Activated effector memory CD4-positive, alpha-beta T cell treated with anti-CD3 and anti-CD28 coated beads, Interleukin-2, amount 50 U/mL, for 16 hours (primary cell): ENCODE measurements at places on chromosomes 1 and 21.

DNA sequence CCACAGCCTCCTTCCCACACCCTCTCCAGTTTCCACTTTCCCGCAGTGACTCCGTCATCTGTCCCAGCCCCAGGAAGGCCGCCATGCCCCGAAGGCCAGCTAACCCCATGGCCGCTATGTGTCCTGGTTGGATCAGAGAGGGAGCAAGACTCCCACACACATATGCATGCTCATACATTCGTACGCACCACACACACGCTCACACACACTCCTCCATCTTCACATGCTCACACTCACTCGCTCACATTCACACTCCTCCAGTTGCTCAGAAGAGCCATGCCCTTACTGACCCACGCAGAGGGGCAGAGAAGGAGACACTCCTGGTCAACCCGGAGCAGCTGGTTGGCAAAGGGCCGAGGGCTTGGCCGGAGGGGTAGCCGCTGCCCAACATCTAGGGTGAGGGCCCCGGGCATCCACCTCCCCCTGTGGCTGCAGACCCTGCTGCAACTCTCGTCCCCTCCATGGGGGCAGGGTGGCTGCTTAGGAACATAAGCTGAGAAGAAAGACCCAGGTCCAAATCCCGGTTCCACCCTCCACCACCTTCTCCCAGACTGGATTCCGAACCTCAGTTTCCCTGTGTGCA is 122.3 kb upstream of the SLC25A33 start:
- no peak for DNase-seq

- no peak for DNase-seq
These were observed 79.7 kb upstream of the RUNX3 start for GRCh38 chr1:25009671-25010262.

- no peak for DNase-seq
These were observed 88.6 kb upstream of the PKN2 start for GRCh38 chr1:88595355-88596002.

GRCh38 chr21:15255763-15256162 is 191.0 kb upstream of the NRIP1 start:
- no peak for DNase-seq

- no peak for DNase-seq
These were observed 836 bp downstream of the OLFML3 start for GRCh38 chr1:113980110-113980509.

- DNase-seq: peak; percentile 49
These were observed 49.2 kb upstream of the EDN2 start for GRCh38 chr1:41533731-41534080.

DNA sequence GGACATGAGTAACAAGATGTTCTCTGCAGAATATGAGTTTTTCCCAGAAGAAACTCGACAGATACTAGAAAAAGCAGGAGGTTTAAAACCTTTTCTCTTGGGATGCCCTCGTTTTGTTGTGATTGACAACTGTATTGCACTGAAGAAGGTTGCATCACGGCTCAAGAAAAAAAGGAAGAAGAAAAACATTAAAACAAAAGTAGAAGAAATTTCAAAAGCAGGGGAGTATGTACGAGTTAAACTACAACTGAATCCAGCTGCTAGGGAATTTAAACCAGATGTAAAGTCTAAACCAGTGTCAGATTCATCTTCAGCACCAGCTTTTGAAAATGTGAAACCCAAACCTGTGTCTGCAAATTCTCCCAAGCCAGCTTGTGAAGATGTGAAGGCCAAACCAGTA is 92.5 kb downstream of the TTC3 start:
- no peak for DNase-seq

GRCh38 chr1:241802863-241803262 is 45.1 kb upstream of the EXO1 start:
- no peak for DNase-seq

- DNase-seq: no peak
These were observed 301.8 kb downstream of the BRINP2 start for GRCh38 chr1:177472567-177472966.

DNA sequence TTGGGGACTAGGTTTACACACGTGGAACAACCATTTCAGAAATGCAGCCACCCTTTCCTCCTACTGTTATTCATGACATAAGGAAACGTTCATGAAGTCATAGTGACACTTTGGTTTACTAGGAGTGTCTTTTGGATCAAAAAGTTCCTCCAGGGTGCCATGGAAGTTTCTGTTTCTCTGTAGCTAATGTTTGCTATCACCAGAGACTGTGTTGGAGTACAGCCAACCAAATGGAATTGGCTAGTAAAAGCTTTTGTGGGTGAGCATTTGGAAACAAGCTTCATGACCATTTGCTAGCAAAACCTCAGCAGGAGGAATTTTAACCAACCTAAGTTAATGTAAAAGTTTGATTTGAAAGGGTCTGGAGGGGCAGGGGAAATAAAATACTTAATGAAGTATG is 43.9 kb upstream of the ADGRL2 start:
- no peak for DNase-seq

DNA sequence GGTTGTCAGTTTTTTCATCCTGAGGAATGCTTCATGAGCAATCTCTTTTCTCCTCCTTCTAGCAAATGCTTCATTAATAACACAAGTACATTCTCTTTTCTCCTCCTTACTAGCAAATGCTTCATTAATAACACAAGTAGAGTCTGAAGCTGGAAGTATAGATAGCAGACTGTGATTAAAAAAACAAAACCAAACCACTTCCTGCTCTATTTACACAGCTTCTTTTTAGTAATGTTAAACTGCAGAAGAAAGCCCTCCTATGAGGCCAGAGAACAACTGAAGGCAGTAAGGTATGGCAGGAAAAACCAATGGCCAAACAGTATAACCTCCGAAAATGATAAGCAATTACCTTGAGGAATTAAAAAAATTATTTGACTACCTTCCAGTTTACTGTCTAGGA is 90.1 kb downstream of the ZSWIM5 start:
- no peak for DNase-seq

DNA sequence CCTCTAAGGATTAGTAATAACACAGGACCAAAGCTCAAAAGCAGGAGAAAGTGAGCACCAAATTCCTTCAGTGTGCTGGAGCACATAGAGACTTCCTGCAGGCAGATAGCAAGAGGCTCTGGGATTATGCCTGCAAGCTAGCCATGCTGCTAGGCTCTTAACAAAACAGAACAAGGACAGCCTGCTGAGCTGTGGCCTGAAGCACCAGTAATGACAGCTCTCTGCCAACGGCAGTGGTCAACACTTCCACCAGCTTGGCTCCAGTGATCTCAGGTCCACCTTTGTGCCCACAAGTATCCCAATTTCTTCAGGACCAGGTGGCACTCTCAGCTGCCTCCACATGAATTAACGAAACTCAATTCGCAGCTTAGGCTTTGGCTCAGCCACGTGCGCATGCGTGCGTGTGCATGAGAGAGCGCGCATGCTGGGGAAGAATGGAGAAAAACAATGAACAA is 64.2 kb downstream of the SLC45A1 start:
- no peak for DNase-seq

- no peak for DNase-seq
These were observed 103.8 kb downstream of the PCBP3 start for GRCh38 chr21:45747233-45747766.

DNA sequence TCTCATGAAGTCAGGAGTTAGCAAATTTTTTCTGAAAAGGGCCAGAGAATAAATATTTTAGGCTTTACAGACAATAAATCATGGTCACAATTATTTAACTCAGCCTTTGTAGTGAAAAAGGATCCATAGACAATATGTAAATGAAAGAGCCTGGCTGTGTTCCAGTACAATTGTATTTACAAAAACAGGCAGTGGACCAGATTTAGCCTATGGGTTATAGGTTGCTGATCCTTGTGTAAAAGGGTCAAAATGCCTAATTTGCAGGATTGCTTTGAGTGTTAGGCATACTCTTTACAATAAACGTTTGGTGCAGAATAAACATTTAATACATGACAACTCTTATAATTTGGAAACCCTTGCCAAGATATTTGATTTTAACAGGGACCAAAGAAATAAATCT is 6.5 kb downstream of the SLAMF7 start:
- DNase-seq: no peak

GRCh38 chr1:213564215-213564659 is 423.5 kb upstream of the PROX1 start:
- no peak for DNase-seq

DNA sequence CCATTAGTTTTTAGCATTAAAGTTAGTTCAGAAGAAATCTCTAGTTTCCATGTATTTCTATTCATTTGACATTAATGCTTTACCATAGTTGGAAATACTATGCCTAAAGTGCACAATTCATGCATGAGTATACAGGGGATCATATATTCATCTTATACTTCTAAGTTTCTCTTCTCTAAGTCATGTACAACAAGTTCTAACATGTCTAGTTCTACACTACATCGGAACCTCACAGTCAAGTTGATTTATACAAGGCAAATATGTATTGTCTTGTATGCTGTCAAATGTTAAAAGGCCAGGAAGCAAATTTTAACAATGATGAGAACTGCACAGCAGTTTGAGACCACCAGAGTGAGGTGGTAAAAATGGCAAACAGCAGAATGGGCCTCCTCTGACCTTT is 22.9 kb upstream of the MOB3C start:
- DNase-seq: no peak

DNA sequence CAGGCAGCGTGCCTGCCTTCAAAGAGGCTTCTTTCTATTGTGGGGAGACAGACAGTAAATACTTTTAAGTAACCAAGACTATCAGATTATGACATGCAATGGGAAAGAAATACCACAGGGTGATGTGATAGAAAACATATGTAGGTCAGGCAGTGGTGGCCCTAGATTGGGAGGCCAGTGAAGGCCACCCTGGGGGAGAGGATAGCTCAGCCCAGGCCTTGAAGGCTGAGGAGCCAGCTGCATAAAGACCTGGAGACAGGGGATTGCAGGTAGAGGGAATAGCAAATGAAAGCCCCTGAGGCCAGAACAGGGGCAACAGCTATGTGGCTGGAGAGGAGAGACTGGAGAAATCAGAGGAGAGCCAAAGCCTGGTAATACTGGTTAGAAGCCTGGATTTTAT is 4.0 kb downstream of the SOX13 start:
- no peak for DNase-seq

GRCh38 chr1:179310291-179310690 is 16.7 kb downstream of the SOAT1 start:
- DNase-seq: no peak

DNA sequence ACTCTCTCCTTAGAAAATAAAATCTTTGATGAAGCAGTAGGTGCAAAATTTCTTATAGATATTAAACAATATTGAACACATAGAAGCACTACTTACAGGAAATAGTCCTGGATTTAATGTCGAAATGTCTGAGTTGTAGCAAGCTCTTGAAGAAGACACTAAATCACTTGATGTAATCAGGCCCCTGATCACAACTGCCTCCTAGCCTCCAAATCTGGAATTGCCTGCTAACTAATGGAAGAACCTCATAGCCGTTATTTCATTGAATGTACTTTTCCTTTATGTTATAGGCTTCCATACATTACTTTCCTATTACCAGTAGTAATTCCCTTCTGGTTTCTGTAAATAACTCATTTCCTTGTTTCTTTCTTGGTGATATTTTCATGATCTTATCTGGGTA is 675.7 kb upstream of the CHRM3 start:
- DNase-seq: no peak

DNA sequence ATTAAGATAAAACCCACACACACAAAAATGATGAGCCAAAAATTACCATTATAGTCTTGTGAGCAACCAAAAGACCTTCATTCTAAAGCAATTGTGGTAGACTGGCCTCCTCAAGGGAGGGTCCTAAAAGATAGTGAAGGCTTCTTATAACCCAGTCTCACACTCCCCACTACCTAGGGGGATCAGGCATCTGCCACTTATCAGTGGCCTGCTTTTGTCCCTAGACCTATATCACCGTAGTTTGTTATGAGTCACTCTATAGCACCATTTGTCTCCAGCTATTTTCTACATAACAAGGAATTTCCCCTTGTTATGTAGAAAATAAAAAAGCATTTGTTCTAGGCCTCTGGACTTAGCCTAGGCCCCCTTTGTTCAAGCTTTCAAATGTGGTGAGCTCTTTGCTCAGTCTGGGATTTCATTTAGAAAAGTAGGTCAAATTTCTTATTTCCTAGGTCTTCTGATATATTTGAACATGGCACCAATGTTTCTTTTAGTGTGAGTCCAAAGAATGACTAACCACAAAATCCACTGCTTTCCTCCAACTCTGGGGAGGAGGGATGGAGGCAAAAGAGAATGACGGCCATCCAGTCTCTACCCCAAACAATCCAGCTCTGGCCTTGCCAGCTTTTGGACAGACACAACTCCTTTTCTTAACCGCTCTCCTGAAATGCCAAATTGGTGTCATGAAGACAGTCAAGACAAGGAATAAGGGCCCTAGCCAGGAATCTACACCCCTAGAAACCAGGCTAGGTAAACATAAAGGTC is 8.9 kb downstream of the ADAR start:
- DNase-seq: no peak

- DNase-seq: no peak
These were observed 21.1 kb upstream of the SH2D5 start for GRCh38 chr1:20753589-20753988.

DNA sequence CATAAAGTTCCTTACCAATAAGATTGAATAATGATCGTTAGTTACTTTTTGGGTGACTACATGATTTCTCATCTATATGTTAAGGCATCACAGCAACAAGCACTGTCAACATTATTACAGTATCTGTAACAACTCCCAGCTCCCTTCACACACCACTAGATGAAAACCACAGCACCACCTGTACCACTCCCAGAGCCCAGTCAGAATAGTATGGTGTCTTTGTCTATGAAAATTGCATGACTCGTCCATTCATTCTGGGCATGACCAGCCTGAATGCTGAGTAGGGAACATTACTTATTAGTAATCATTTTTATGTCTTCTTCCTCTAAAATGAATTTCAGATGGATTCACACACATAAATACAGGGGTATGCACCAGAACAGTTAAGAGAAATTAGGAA is 7.0 kb downstream of the OLFML2B start:
- no peak for DNase-seq

GRCh38 chr1:5915587-5916571 is 76.3 kb downstream of the NPHP4 start:
- DNase-seq: no peak

GRCh38 chr1:155126556-155127104 is 1.0 kb upstream of the EFNA1 start:
- DNase-seq: peak; percentile 71
